ENCODE measurements at places on chromosomes 6 and 20.

- DNase-seq, result no peak
These were observed 636.0 kb downstream of the MMUT start for GRCh38 chr6:48826901-48827701.

DNA sequence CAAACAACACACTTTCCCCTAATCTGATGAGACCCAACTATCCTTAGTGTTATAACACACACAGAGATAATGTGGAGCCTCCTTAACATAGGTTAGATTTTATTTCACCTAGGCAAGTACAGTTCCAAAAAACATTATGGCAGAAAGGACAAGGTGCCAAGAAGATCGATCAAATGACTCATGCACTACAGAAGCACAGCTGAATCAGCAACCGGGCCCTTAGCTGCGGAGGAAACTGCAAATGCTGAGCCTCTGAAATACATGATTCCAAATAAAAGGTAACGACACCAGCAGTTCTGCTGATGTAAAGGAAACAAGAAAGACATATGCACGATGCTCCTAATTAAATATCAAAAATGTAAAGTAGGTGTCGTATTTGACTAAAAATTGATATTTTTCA lies 19.9 kb upstream of the MUC21 start:
- DNase-seq, result no peak

DNA sequence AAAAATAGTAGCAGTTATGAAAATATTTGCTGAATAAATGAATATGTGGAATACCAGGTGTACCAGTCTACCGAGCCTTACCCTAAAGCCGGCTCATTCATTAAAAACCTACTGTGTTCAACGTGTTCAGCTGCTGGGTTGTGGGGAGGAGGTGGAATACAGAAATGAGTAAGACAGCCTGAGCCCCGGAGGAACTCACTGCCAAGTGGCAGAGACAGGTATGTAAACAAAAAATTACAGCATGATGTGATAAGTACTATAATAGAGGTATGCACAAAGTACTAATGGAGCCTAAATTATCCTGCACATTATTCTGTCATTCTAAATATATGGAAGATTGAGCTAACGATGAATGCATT lies 6.8 kb upstream of the ADTRP start:
- no peak for DNase-seq

- DNase-seq, result no peak
These were observed 17.5 kb downstream of the COL12A1 start for GRCh38 chr6:75188221-75188925.

GRCh38 chr20:58102261-58102660 lies 126.2 kb downstream of the ANKRD60 start:
- DNase-seq, result no peak

GRCh38 chr20:43375591-43375990 lies 82.1 kb upstream of the SRSF6 start:
- no peak for DNase-seq

Measured in stimulated activated CD8-positive, alpha-beta memory T cell treated with anti-CD3 and anti-CD28 coated beads, Interleukin-7, amount 100 ng/mL, for 4 hours (primary cell).